ENCODE measurements at places on chromosomes 13 and 19. TPM values are rescaled to one million over a fixed set of nuclear protein-coding genes. Genes with fewer than 3 reads are reported as not detected.

- no peak for DNase-seq
Measured at GRCh38 chr13:99342723-99343315, 35.6 kb upstream of the GPR183 start.

DNA sequence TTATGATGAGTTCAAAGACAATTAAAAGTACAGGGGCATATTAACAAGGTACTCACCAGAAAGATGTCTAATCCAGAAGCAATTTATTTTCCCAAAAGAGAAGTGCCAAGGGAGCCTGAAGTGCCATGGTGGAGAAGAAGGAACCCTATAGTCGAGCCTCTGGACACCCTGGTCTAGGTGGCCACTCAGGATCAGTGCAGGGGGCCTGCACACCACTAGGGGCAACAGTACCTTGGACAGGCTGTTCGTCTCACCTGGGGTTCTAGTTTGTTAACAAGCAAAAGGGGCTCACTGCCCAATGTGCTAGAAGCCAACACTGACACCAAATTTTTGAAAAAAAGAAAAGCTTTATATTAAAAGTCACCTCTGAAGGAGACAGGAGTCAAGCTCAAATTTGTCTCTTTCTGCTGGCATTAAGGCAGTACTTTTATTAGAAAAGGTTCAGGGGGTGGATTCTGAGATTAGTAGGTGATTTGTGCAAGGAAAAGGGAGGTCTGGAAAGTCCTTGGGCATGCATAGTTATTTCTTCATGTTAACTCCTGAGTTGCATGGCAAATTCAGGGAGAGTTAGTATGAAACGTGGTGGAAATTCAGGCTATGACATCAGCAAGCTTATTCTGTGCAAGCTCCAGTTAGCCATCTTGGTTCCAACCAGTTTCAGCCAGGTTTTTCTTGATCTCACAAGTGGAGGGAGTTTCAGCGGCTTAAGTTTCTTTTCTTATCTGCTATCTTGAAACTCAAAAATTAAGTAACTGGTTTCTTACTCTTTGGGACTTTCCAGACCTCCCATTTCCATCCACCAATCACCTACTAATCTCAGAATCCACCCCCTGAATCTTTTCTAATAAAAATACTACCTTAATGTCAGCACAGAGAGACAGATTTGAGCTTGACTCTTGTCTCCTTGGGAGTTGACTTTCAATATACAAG is 884 bp upstream of the CBY2 start:
- no peak for DNase-seq

DNA sequence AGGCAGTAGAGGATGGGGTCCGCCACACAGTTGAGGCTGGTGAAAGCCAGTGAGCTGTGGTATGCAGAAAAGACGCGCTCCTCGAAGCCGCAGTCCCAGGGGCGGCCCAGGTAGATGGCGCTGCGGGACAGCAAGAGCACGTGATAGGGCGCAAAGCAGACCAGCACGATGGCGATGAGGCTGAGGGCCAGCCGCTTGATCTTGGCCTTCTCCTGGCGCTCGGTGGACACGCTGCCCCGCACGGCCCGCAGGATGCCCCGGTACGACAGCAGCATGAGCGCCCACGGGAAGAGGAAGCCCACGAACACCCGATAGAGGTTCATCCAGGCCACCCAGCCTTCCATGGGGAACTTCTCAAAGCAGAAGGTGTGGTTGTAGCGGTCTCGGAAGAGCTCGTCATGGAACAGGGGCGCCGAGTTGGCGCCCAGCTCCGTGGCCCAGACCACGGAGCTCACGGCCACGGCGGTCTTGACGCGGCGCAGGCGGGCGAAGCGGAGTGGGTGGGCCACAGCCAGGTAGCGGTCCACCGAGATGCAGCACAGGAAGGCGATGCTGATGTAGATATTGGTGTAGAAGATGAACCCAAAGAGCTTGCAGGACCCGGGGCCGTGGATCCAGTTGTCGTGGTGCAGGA is 6.5 kb upstream of the OPA3 start:
- peak; percentile 37 for DNase-seq

DNA sequence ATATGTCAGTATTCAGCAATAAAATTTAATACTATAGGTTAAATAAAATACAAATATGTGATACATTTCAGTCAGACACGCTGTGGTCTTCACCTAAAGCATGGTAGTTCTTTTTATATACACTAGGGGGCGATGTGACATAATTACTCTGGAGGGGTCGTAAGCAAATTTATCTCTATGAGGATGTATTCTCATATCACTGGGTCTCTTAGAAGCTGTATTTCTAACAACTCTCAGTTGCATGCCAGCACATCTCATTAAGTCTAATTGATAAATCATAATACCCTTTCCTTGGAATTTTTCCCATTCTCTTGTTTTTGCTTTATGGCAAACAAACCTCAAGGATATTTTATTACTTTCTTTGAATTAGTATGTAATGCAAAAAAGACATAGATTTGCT is 3.9 kb upstream of the PCDH17 start:
- DNase-seq: no peak

Gene ADGRE3
- total RNA-seq: not detected

Data from CD4-positive, alpha-beta T cell (primary cell).